ENCODE measurements at places on chromosomes 5 and 9.
A peak's percentile ranks its signal among the peaks of the same experiment; 100 is the strongest.

DNA sequence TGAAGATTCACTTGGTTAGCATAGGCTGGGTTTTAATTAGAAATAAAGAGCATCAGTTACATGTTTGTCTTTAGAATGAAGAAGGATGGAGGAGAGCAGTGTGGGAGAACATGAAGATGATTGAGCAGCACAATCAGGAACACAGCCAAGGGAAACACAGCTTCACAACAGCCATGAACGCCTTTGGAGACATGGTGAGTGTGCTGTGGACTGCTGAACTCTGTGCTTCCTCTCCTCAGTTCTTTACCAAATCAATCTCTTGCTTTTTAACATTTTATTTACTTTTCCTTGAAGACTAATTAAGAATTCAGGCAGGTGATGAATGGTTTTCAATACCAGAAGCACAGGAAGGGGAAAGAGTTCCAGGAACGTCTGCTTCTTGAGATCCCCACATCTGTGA, 38.2 kb upstream of the SPATA31E1 start:
- no peak for DNase-seq

DNA sequence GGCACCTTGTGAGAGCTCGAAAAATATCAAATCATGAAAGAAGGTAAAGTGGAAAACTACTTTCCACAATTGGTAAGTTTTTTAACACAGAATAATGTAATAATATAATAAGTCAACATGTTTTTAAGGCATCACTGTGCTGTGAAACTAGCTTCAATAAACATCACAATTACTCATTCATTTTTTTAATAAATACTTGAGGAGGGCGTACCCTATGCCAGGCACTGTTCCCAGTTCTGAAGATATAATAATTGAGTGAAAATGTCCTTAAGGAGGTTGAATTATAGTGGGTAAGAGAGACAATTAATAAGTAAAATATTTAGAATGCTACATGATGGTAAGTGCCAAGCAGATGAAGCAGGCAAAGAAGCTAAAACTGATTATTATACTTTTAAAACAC, 381.4 kb downstream of the ELAVL2 start:
- DNase-seq: no peak

GRCh38 chr5:172505403-172505759, 51.1 kb upstream of the SH3PXD2B start:
- no peak for DNase-seq

DNA sequence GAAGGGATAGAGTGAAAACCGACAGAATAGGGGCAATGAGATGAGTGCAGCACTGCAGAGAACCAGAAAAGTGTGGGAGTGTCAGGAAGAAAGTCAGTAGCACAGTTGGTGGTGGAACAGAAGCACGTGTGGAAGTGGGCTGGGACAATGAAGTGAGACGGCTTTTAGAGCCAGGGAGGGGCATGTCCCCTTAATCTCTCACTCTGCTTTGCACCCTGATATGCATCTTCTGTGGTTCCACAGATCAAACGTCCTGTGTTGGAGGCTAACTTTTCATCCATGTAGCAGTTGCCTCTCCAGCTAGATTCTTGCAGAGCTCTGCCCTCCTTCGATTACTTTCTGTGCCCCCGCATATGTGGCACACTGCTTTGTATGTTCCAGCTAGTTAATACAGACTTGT, 163.6 kb downstream of the DOCK8 start:
- DNase-seq: no peak

GRCh38 chr5:124654418-124654817, 92.0 kb downstream of the ZNF608 start:
- DNase-seq: no peak

DNA sequence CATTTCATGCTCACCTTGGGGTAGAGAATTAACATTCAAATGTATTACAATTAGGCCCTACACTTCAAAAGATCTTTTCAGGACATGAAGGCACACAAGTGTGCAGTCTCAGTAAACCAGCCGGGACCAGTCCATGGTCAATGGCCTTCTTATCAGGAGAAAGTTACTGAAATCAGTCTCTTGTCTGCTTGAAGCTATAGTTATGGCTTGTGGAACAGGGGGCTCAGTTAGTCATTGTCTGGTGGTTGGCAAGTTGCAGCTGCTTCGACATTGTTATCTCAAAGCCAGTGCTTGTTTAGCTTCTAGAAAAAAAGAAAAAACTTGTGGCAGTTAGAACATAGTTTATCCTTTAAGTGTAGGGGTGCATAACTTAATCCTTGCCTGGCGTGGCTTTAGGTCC, 213.1 kb upstream of the ACO1 start:
- no peak for DNase-seq

DNA sequence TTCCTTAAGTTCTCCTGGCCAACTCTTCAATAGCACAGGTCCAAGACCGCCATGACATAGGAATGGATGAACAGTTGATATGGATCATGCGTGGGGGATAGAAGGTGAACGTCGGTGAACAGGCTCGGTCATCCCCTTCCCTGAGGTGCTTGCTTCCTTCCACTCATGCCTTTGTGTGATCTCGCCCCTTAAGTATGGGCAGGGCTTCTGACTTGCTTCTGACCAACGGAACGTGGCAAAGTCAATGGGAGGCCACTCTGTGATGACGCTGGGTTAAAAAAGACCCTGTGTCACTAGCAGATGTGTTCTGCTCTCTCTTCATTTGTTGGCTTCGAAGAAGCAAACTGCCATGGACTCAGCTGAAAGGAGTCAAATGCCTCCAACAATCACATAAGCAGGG, 240.5 kb upstream of the TUT7 start:
- no peak for DNase-seq

DNA sequence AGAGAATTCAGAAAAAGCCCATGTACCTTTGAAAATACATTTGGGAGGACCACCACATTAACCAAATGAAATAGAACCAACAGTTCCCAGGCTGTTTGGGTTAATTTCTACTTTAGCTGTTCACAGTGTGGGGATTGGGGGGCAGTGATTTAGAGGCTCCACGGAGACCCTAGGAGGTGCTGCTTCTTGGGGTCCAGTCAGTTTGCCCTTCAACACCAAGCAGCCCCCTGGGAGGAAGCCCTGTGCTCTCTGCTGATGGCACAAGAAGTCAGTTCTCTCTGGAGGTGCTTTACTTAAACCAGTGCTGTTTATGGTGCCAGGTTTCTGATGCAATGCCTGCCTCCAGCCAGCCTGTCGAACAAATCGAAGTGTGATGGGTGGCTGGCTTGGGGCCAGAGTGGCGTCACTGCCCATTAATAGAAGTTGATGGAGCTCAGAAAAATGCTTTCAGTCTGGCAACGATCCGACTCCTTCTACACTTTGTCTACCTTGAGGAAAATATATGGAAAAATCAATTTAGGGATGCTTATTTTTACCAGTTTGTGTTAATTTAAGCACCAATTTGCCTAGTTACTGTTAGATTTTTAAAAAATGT, 134.0 kb downstream of the SNX18 start:
- DNase-seq: peak; percentile 65

DNA sequence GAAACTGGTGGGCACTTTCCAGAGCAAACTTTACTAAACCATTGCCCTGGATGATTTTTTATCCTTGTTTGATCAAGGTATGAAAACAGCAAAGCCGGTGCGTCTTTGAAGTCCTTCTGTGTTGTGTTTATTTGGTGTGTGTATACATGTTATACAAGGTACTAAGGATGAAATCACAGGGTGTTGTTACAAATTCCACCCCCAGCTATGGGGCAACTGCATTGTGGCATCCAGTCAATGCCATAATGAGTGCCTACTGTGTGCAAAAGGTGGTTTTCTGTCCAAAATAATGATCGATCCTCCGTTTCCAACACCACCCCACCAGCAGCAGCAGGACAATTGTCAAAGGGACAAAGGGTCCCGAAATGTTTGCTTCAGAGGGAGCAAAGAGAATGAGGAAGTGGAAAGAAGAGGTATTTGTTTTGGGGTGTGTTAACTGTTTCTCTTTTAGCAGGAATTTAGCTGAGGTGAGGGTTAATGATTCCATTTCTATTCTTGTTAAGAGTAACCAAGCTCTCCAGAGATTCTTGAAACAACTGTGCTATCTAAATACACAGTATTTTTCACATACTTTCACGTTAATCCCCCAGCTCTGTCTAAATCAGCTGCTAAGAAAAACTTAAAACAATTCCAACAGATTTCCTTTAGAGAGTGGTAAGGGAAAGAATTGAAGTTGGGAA, 568.7 kb upstream of the KLF4 start:
- no peak for DNase-seq

DNA sequence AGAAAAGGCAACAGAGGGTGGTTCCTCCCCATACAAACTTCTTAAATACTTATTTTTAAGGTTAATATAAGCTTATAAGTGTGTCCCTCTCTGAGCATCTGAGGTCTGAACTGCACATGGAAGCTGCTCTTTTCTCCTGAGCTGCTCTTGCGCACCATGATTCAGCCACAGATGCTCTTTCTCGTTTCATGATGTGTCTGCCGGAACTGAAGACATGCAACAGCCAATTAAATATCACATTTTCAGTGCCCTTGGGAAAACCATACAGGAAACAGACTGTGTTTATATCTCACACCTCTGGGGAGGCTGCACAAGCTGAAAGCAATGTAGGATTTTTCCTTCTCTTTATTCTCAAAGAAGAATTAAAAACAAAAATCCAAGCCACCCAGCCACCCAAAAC, 96.8 kb upstream of the NREP start:
- peak; percentile 80 for DNase-seq

GRCh38 chr5:58318468-58318867, 141.4 kb downstream of the PLK2 start:
- no peak for DNase-seq

- DNase-seq: no peak
These were observed 4.8 kb downstream of the TMOD1 start for GRCh38 chr9:97506306-97506705.

GRCh38 chr5:80985600-80986228, 25.6 kb downstream of the RASGRF2 start:
- no peak for DNase-seq

DNA sequence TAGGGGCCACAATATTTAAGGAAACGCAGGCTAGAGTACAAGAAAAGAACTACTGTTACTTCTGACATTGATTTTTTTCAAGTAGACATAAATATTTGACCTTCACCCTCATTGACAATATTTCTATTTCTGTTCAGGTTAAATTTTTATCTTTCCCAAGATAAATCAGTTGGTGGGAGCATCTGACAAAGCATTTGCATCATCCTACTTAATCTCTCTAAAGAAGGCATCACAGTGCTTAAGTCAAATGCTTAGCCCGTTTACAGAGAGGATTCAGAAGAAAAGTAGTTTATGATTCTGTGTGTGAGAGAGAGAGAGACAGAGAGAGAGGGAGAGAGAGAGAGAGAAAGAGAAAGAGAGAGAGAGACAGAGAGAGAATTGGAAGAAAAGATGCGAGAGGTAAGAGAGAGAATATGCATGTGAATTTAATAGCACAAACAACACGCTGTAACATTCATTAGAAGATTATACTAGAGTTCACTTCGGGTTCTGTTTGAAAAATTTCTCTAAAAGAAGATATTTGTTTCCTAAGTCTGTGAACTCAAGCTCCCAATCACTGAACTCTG, 1093.3 kb upstream of the CDH6 start:
- no peak for DNase-seq

DNA sequence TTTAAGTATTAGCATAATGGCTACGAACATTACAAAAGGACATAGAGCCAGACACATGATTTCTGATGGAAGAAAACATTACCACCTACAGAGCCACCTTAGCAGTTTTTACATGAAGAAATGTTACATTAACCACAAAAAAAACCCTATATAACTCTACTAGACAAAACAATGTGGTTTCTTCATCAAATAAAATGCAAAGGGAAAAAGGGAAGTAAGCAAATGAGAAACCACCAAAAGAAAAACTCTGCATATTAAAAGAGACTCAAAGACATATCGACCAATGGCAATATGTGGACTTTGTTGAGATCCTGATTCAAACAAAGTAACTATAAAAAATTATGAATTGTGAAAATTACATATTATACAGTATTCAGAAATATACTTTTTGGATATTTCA, 132.7 kb downstream of the TSSK1B start:
- DNase-seq: no peak

GRCh38 chr5:56440871-56441740, 208.0 kb upstream of the ANKRD55 start:
- DNase-seq: peak; percentile 61

GRCh38 chr5:76953551-76954382, 922 bp downstream of the CRHBP start:
- no peak for DNase-seq

GRCh38 chr9:126607731-126608130, 6.0 kb upstream of the LMX1B start:
- DNase-seq: no peak

DNA sequence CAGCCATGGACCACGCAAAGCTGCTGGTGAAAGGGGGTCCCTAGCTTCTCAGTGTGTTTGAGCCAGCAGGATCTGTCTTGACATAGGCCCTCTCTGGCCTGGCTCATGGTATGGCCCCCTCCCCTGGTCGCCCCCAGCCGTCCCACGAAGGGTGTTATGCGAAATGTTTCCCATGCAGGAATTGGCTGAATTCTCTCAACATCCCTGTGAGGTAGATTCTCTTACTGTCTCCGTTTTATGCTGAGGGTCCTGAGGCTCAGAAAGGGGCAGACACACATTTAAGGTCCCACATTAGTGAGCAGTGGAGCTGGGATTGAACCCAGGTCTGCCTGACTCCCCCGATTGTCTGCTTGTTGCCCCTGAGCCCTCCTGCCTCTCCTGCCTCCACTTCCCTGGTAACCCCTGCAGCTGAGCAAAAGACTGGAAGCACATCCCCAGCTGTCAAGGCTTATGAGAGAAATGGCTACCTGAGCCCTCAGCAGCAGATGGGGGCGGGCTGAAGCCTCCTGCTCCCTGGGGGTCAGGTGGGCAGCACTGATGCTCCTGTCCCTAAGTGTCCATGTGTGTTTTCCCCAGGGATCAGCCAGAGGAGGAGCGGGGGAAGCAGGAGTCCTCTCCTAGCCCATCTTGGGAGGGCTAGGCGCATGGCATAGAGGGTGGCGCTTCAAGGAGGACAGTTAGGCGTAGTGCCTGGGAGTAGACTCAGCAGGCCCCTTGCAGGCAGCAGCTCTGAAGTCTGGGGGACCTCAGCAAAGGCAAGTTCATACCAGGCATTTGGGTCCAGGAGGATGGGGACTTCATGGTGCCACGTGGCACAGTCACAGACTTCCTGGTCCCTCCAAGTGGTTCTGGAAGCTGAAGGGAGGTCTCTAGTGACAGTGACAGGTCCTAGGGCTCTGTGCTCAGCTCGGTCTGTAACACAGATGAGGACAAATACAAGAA, 49.0 kb upstream of the GARNL3 start:
- DNase-seq: no peak

- DNase-seq: no peak
These were observed 131.0 kb upstream of the VCAN start for GRCh38 chr5:83340511-83340918.

DNA sequence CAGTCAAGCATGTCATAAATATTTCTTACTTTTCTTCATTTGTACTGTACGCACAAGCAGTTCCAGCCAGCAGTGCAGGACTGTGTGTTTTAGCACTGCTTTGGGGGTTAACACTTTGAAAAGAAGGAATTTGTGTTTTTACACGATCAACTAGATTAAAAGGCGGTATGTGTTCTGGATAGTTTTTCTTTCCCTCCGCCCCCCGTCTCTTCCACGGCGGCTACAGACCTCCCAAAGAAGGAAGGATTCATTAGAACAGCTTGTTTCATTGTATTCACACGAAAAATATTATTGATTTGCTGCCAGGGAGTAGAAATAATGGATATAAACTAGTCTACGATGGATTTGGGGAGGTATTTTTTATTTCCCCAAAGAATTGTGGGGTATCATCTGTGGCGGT, 336.8 kb upstream of the RFX3 start:
- DNase-seq: no peak

- DNase-seq: no peak
These were observed 14.6 kb downstream of the HSPB3 start for GRCh38 chr5:54470128-54470527.

Measured in NCI-H1694 treated with DMSO at 0.1 percent for 48 hours (cell line).